Aorta (tissue), 5 donors: ENCODE measurements at places on chromosomes 2 and 18. TPM values are rescaled to one million over a fixed set of nuclear protein-coding genes. Genes with fewer than 3 reads are reported as not detected.

- DNase-seq, result peak; percentile 84
These were observed 47.9 kb downstream of the SLC14A1 start for GRCh38 chr18:45771587-45772480.

DNA sequence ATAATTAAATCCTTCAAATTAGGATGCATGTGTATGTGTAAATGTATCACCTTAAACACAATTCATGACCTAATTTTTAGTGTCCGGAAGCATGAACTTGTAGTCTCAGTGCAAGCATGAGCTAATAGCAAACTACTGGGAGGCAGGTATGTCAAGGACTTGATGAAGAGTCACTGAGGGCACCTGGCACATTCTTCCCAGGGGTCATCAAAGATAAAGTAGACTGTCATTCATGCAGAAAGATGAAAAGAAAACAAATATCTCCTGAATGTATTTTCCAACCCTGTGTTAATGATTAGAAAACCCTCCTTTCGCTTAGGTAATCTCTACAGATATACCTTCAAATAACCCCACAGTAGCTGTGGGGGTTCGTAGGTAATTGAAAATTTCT lies 234.9 kb downstream of the SOCS6 start:
- no peak for DNase-seq

DNA sequence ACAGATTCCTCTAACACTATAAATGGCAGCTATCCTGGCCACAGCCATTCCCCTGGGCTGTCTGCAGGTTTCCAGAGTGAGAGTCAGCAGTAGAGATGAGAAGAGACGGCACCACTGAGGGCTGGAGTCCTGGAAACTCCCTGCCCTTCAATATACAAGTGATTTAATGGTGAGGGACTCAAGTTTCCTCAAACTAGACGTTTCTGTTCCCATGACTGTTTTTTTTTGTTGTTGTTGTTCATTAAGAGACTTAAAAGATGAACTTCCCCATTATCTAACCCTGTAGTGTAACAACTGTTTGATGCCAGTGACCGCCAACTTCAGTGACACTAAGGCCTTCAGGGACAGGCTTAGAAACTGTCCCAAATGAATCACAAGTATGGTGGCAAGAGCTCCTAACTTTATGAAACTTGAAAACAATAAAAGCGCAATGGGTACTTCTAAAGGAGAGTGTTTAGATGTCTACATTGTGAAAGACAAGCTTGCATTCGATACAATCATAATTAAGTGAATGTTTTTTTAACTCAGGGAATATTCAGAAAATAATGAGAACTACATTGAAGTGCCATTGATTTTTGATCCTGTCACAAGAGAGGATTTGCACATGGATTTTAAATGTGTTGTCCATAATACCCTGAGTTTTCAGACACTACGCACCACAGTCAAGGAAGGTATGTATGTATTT lies 34.0 kb downstream of the IL1R2 start:
- DNase-seq, result no peak

DNA sequence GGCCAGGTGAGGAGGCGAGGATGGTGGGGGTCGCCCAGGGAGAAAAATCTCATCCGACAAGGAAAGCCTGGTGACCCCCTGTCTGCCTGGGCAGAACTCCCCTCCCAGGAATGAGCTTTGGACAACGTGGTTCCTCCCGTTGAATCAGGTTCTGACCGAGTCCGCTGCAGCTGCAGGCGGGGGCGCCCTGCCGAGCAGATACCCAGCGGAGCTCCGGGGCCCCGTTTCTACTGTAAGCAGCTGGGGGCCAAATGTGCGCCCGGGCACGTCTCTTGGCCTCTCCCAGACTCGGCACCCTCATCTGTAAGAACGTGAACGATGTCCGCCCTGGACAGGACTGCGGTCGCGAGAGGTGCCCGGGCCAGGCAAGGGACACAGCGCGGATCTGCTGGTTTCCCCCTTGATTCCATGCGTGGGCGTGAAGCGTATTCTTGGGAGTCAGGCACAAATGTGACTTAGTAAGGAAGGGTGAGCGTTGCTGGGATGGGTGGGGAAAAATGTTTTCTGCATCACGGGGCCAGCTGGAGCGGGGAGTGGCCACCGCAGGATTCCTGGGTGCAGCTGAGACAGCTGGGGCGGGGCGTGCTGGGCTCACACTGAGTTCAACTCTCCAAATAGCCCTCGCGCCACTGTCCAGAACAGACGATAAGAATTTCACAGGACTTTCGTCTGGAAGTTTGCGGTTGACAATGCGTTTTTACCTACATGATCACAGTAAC lies 20.2 kb upstream of the TUBB6 start:
- peak; percentile 95 for DNase-seq

GRCh38 chr18:69956057-69956456 lies 8.4 kb upstream of the CD226 start:
- DNase-seq, result no peak

- DNase-seq, result no peak
These were observed 86.8 kb downstream of the GPD2 start for GRCh38 chr2:156522864-156523440.

GRCh38 chr2:118168615-118169014 lies 80.3 kb downstream of the INSIG2 start:
- DNase-seq, result no peak

DNA sequence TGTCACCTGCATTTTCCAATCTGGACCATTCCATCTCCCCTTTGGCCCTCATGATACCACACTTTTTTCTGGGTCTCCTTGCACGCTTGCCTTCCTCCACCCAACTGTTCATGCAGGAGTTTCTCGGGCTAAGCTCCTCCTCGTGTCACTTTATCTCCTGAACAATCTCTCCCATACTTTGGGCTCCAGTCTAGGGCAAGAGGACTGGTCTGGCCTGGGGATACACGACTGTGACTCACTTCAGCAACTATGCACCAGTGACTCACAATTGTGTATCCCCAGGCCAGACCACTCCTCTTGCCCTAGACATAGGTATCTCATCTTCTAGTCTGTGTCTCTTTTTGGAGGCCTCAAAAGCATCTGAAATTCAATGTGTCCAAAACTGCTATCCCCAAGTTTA lies 149.4 kb upstream of the PTPRM start:
- no peak for DNase-seq

- no peak for DNase-seq
These were observed 452.7 kb downstream of the STK39 start for GRCh38 chr2:167794554-167795255.

POTEJ gene
- not detected for total RNA-seq

COLEC12 gene
- 15.9 TPM for total RNA-seq

LAMA1 gene
- total RNA-seq, result 0.78 TPM

EVX2 gene
- total RNA-seq, result not detected

TUBA4A gene
- total RNA-seq, result 59.2 TPM
